ENCODE measurements at places on chromosomes 3 and 15.

DNA sequence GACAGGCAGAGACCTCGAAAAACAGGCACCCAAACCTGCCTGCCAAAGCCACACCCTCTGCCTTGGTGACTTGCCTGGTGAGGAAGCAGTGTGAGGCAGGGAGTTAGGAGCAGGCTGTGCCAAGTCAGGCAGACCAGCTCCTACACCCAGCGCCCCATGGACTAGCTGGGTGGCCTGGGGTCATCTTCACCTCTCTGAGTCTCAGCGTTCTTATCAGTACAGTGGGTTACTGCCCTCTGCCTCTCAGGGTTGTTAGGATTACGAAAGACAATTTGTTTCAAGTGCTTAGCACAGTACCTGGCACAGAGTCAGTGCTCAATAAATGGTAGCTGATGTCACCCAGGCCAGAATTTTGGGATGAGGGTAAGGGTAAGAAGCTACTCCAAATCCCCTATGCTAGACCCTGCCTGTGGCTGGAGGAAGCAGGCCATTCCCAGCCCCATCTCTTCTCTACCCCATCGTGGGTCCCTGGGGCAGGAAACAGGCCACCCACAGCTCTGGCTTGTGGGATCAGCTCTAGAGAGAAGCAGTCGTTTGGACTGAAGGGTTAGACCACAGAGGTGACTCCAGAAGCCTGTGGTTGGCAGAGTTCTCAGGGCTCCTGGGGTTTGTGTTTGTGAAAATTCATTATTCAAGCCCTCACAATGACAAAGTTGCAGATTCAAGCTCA lies 10.1 kb downstream of the SLC51B start:
- DNase-seq: no peak

- no peak for DNase-seq
Observed at GRCh38 chr15:68985361-68985891, 29.1 kb upstream of the NOX5 start.

- no peak for DNase-seq
Observed at GRCh38 chr3:46414739-46415138, 7.7 kb downstream of the CCRL2 start.

DNA sequence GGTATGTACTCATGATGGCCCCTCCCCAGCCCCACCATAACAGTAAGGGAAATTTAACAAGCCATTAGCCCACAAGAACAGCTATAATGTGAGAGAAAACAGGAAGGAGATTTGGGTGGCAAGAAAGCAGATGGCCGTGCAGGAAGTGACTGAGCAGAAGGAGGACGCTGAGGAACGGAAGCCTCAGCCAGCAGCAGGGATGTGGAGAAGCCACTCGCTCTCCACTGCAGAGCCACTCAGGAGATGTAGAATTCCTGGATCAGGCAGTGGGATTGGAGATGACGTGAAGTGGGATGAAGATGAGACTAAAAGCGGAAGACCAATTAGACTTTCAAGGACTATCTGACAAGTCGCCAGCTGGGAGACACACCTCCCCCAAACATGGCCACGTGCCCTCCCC lies 31.2 kb downstream of the PRR23E start:
- DNase-seq: no peak

- DNase-seq: no peak
Observed at GRCh38 chr15:51579012-51579411, 43.6 kb downstream of the DMXL2 start.

DNA sequence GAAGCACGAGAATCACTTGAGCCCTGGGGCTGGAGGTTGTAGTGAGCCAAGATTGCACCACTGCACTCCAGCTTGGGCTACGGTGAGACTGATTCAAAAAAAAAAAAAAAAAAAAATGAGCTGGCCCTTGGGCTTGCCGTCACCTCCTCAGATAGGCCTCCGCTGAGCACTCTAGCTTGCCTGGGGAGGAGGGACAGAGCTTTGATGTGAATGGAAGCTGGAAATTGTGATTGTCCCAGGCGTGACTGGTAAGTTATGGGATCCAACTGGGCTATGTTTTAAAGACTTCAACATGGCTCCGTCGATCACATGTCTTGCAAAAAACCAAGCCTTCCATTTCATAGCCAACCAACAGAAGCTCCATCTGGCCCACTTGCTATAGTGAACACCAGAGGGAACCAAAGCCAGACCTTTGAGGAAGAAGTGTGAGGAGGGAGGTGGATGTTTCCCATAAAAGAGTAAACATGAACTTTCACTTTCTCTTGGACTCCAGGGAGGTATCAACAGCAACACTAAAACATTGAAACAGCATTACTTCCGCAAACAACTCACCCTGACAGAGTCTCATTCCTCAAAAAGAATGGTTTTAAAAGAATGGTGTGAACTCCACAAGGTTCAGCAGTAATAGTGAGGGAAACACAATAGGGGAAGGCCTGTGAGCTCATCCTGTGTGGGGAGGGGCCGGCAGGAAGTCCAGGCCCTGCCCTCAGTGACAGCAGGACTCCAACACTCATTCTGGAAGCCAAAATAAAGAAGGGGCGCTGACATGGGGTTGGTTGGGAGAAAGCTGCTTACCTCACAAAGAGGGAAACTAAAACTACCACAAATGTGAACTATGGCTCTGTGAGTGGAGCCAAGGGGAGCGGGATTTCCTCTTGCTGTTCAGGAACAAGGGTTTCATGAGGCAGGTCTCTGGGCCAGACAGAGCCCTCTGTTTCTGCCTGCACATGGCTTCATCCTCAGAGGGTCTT lies 59.2 kb upstream of the IL12A start:
- no peak for DNase-seq

GRCh38 chr3:86923071-86923491 lies 67.9 kb downstream of the VGLL3 start:
- no peak for DNase-seq

DNA sequence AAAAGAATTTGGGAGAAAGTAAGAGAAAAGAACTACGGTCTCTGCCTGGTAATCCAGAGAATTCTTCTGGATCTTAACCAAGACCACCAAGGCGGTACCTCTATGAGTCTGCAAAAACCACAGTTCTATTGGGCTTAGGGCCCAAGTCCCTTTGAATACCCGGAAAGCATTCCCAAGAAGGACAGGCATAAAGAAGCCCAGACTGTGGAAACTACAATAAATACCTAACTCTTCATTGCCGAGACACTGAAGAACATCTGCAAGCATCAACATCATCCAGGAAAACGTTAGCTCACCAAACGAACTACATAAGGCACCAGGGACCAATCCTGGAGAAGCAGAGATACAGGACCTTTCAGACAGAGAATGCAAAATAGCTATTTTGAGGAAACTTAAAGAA lies 162.3 kb upstream of the TMC3 start:
- DNase-seq: no peak

- DNase-seq: no peak
Observed at GRCh38 chr3:38507120-38507519, 11.0 kb downstream of the EXOG start.

DNA sequence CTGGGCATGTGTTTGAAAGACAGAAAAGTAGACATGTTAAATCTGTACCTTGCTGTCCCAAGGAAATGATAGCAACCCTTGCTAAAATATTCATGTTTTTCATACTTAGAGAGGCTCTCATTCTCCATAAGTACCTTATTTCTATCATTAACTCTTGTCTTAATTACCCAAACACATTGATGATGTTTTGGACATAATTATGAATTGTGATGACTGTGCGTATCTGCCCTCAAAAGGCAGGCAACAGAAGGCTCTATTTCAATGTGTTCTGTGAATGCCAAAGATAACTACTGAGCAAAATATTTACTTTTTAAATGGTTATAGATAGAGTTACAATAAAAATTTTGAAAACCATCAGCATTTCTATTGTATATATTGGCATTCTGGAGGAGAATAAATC lies 1263.8 kb downstream of the ZPLD1 start:
- no peak for DNase-seq

DNA sequence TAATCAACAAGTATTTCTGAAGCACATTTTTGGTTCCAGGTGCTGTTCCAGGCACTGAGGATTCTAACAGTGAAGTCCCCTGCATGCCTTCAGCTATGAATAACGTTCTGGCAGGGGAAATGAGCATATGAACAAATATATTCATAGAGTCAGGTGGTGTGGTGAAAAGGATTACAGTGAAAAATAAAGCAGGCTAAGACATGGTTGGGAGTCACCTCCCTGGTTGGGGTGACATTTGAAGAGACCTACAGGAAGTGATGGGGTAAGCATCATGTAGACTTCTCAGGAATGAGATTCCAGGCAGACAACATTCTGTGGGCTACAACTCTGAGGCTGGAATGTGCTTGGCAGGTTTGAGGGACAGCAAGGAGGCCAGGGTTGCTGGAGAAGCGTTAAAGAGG lies 15.0 kb downstream of the FRMD4B start:
- DNase-seq: no peak

DNA sequence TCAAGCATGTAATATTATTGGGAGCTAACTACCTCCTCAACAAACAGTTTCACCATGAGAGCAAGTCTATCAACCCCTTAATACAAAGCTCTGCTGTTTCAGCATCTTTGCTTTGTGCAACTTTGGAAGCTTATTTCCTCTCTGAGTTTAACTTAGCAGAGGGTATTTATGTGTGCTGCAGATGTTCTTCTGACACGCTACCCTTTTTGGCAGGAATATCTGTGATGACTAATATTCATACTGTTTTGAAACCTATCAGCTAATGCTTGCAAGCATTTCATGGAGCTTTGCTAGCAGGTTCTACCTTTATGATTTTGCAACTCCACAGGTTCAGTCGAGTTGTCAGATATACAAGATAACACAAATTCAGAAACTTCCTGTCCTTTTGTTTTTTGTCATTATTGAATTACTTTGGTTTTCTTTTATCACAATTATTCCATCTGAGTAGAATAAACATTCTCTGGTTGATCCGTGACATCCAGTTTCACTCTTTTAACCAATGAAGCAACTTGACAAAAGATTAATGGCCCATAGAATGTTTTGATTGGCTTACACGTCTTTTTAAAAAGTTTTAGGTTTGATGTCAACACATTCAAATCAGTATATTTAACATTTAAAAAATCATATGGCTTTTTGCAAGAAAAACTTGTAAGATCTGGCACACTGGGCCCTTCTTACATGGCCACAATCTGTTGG lies 1.7 kb upstream of the SLC9A9 start:
- no peak for DNase-seq

DNA sequence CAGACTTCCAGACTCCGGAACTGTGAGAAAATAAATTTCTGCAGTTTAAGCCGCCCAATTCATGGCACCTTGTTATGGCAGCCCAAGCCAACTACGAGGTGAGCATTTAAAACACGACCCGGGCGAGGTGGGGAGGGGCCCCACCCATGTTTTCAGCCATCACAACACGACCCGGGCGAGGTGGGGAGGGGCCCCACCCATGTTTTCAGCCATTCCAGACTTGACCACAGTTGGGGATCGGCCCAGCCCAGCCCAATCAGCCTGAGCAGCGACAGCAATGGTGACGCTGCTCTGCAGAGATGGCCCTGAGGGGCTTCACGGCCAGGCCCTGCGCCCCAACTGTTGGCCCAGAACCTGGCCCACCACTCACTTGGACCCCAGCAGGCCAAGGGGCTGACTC lies 93.1 kb downstream of the ATP10A start:
- no peak for DNase-seq
